Stimulated activated CD4-positive, alpha-beta T cell treated with anti-CD3 and anti-CD28 coated beads, Interleukin-4, amount 100 ng/mL, for 1 hour (primary cell): ENCODE measurements at places on chromosomes 5 and 9.

DNA sequence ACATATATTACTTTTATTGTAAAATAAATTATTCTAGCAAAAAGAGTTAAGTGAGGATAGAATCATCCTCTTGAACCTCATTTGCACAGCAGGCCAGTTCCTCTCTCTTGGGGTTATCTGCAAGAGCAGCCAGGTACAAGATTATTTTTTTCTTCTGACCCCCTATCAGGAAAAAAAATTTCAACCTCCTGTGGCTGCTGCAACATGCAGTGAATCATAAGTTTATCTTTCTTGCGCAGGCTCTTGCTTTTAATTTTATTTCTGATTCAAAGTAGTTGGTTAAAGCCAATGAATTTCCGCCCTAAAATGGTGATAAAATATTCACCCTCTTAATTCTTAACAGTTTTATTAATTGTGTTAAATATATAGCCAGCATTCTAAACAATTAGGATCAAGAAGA, 69.7 kb upstream of the PPP3R2 start:
- no peak for DNase-seq

DNA sequence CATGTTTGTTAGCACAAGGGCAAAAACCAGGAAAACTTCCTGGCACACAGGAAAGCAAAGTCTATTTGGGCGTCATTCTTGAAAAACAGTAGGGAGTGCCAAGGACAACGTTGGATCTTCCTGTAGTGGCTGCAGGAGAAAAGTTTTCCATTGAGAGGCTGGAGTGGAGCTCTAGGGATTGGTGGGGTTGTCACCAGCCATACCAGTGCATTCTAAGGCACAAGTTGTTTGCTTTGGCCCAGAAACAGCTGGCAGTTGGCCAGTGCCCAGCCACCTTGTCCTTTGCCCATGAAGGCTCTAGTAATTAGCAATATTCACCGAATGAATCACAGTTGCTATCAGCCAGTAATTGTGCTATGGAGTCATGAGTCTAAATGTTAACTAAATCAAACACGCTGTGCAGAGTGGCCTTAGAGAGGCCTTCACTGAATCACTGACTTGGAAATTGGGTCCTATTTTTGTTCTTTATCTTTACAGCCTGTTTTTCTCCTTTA, 26.4 kb downstream of the TNFSF15 start:
- DNase-seq: no peak

GRCh38 chr5:142644640-142645361, 41.1 kb downstream of the FGF1 start:
- no peak for DNase-seq

DNA sequence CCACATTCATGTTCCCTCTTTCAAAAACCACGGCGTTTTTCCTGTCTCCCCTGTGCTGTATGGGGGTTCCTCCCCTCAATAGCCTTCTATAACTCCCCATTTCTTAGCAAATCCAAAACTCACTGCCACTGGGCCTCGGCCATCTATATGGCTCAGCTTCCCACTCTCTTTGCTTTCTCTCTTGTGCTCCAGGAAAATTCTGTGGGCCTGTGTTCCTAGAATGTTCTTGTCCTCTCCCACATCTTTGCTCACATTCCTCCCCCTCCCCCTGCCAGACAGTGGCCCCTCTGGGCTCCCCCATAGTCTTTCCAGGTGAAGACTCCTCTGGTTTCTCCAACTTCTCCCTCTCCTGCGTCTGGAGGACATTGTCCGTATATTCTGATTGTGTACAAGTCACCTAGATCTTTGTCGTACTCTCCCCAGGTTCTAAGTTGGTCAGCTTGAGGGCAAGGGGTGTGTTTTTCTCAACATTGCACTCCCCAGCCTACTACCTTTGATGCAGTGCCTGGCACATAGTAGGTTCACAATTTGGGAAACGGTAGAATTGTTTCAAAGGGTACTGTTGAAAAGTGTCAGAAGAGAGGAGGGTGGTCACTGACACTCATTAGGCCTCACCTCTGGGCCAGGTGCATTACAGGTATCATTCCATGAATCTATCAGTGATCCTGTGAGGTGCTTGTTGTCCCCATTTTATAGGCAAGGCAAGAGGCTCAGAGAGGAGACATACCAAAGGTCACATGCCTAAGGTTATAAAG, 3.7 kb upstream of the DUSP1 start:
- no peak for DNase-seq

DNA sequence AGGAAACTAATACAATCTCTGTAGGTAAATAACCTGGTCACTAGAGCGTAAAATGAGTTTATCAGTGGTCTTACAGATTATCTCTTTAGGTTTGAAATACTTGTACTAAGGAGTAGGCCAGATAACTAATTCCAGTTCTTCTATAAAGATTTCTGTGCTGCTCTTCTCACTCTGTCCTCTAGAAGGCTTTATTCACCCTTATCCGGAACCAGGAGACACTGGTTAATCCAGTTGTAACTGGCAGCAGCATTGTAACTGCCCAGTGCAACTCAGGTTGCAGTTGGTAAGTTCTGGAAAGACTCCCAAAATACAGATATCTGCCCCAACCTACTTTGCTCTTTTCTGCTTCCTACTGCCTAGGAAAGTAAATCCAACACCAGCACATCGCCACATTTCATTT, 19.8 kb downstream of the C5orf22 start:
- no peak for DNase-seq

DNA sequence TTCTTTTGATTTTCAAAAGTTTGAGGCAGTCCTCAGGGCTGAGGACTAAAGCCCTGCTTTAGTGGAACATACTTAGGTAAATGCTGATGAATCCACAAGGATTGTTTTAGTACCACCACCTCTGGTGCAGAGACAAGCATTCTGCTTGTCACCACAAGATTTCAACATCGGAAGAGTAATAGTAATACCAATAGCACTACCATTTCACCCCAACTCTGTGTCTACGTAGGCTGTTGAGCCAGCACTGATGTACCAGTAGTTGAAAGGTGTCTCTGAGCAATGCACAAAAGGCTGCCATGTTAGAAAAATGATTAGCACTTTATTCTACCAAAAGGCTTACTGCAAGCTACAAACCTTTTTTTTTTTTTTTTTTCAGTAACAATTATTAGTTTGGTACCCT, 213.2 kb upstream of the SLC24A2 start:
- DNase-seq: no peak

- DNase-seq: no peak
Observed at GRCh38 chr9:103627731-103628130, 466.4 kb upstream of the SMC2 start.

GRCh38 chr9:37187292-37187691, 66.9 kb downstream of the ZCCHC7 start:
- no peak for DNase-seq

GRCh38 chr9:118643118-118643517, 726.1 kb downstream of the BRINP1 start:
- DNase-seq: no peak

DNA sequence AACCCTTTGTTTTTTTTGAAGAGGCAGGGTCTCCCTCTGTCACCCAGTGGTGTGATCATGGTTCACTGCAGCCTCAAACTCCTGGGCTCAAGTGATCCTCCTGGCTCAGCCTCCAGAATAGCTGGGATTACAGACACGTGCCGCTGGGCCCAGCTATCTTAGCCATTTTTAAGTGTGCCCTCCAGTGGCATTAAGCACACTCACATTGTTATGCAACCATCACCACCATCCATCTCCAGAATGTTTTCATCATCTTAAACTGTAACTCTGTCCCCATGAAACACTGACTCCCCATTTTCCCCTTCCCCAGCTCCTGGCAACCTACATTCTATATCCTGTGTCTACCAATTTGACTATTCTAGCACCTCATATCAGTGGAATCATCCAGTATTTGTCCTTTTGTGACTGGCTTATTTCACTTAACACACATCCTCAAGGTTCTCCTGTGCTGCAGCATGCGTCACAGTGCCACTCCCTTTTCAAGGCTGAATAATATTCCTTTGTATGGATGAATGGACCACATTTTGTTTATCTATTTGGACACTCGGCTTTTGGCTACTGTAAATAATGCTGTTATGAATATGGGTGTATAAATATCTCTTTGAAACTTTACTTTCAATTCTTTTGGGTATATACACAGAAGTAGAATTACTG, 12.5 kb upstream of the RAPGEF1 start:
- DNase-seq: no peak

- no peak for DNase-seq
Observed at GRCh38 chr9:33244137-33244784, 4.3 kb downstream of the SPINK4 start.

DNA sequence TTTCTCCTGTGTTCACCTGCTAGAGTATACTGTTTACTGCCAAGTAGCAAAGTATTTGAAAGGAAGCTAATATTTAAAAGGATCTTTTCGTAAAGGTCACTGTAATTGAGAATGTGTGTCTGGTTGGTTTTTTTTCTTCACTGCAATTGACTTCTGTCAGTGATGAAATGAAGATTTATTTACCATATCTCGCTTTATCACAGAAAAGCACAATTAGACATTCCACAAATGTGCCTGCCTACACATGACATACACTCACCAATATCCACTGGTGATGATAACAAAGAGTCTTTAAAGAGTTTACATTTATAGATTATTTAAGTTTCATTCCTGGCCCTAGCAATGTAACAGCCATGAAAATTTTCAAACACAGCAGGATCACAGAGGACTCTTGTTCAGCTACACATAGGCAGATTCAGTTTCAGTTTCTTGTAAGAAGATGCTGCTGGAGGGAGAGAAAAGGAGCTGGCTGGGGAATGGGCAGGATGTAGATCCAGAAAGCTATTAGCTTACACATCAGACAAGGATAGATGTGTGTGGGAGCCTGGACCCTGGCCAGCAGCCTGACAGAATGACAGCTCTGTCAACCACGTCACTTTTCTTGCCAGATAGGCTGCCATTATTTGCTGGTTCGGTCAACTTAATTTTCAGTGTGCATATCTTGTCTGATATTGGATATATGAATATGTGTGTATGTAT, 104.0 kb downstream of the GDNF start:
- no peak for DNase-seq

DNA sequence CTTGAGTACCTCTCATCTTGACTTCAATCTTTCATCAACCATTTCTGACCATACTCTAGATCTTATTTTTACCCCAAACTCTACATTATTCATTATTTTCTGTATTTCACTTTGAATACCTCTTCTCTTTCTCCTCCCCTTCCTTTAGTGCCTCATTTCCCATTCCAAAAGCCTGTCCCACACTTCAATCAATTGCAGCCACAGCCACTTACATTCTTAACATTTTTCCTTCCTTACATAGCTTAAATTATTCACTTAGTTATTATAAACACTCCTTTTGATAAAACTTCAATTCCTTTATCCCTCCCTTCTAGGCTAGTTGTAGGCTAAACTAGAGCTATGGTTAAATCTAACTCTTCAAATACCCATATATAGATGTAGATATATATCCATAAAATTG, 344.0 kb downstream of the PRR16 start:
- no peak for DNase-seq

GRCh38 chr5:179162351-179163235, 102.4 kb downstream of the ZNF354C start:
- no peak for DNase-seq

GRCh38 chr5:75509956-75510355, 1.5 kb downstream of the CERT1 start:
- no peak for DNase-seq

DNA sequence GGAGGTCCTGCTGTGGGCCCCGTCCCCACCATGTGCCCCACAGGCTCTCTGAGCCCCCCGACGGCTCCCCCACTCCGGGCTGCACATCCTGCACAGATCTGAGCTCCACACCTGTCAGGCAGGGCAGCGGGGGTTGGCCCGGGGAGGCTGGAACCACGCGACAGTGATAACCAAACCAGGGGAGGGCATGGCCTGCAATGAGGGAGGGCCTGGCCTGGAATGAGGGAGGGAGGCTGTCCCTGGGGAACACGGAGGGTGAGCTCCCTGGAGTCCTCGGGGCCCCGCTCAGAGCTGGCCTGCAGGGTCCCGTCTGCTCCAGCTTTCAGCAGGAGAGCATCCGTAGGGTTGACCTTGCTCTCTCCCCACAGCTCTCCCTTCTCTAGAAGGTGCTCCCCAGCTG, 30.5 kb downstream of the SLC9A3 start:
- DNase-seq: no peak

GRCh38 chr9:5999443-6000101, 15.9 kb downstream of the RANBP6 start:
- DNase-seq: no peak

GRCh38 chr9:15584379-15584778, 31.5 kb downstream of the CCDC171 start:
- DNase-seq: no peak

DNA sequence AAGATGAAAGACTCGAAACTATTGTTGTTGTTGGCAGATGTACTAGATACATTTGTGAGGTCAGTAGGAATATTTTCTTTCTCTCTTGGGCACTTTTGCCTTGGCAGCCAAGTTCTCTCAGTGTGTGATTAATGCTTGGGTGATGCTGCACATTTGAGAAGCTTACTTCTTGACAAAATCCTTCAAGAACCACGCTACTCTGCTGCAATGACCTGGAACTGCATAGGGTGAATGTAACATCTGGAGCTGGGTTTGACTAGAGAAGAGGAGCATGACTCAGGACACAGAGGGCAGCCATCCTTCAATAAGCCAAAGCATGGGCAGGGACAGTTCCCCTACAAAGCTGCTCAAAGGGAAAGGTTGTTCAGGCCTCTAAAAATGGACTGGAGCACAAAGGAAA, 75.5 kb upstream of the PUM3 start:
- DNase-seq: no peak

GRCh38 chr5:92470770-92471169, 1087.7 kb upstream of the ARRDC3 start:
- no peak for DNase-seq

- no peak for DNase-seq
Observed at GRCh38 chr5:5616247-5616895, 193.9 kb downstream of the ICE1 start.

DNA sequence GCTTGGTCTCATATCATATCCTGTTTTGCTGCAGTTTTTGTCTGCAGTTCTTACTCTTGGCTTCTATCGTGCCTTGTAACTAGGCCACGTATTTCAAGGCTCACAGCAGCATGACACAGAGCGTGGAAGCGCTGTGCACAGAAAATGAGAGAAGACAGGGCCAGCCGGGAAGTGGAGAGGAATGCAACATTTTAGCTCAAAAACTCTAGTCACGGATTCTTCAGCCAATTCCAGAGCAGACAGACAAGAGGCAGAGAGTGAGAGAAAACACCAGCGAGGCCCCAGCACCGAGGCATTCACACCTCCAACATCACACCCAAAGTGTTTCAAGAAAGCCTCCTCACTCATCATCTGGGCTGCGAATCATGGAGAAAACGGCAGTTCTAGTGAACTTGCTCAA, 160.8 kb downstream of the DNAH5 start:
- DNase-seq: no peak

DNA sequence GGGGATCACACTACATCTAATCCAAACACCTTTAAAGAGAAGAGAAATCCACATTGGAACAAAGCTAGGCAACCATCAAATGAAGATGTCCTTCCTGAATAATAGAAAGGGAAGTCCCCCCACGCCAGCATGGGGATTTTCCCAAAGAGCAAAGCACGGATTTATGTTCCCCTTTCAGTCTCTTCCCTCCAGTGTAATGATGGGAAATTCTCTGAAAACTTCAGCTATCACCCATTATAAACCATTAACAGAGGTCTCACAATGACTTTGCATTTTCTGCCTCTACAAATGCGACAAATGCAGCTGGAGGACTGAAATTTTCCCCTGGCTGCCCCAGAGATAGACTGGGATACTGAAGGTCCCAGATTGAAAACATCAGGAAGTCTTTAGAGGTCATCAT, 368.7 kb downstream of the EFNA5 start:
- no peak for DNase-seq

- DNase-seq: no peak
Observed at GRCh38 chr5:171462928-171463861, 43.7 kb downstream of the FGF18 start.
